Fibroblast of lung (primary cell): ENCODE measurements at places on chromosomes 6 and 20.

DNA sequence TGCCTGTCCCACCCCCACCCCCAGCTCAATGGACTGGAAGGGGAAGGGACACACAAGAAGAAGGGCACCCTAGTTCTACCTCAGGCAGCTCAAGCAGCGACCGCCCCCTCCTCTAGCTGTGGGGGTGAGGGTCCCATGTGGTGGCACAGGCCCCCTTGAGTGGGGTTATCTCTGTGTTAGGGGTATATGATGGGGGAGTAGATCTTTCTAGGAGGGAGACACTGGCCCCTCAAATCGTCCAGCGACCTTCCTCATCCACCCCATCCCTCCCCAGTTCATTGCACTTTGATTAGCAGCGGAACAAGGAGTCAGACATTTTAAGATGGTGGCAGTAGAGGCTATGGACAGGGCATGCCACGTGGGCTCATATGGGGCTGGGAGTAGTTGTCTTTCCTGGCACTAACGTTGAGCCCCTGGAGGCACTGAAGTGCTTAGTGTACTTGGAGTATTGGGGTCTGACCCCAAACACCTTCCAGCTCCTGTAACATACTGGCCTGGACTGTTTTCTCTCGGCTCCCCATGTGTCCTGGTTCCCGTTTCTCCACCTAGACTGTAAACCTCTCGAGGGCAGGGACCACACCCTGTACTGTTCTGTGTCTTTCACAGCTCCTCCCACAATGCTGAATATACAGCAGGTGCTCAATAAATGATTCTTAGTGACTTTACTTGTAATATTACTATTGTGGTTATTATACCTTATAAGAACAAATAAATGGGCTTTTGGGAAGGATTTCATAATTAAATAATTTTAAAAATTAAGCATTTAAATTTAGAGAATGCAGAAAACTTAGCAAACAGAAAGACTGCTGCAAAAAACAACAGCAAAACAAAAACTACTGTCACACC is 8.4 kb downstream of the CDKN1A start:
- no peak for DNase-seq

GRCh38 chr6:33249732-33250630 is 21.7 kb downstream of the VPS52 start:
- peak; percentile 72 for DNase-seq

DNA sequence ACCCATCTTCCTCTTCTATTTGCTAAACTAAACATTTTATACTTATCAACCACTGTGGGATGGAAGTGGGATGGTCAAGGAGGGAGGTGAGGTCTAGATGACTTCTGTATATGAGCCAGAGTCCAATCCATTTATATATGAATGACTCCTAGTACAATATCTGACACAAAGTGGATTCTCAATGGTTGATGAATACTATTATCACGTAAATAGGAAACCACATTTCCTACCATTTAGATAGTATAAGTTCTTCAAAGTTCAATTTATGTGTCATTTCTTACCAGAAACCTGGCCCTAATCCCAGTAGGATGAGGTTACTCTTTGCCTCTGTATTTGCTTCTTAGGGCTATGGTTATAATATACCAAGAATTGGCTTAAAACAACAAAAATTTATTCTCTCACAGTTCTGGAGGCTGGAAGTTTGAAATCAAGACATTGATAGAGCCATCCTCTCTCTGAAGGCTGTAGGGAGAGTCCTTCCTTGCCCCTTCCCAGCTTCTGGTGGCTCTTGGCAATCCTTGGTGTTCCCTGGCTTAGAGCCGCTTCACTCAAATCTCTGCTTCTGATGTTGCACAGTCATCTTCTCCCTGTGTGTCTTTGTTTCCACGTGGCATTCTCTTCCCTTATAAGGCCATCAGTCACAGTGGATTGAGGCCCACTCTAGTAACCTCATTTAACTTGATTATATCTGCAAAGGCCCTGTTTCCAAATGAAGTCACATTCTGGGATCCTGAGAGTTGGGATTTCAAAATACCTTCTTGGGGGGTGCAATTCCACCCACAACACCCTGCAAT is 41.0 kb upstream of the RAB23 start:
- peak; percentile 97 for DNase-seq

DNA sequence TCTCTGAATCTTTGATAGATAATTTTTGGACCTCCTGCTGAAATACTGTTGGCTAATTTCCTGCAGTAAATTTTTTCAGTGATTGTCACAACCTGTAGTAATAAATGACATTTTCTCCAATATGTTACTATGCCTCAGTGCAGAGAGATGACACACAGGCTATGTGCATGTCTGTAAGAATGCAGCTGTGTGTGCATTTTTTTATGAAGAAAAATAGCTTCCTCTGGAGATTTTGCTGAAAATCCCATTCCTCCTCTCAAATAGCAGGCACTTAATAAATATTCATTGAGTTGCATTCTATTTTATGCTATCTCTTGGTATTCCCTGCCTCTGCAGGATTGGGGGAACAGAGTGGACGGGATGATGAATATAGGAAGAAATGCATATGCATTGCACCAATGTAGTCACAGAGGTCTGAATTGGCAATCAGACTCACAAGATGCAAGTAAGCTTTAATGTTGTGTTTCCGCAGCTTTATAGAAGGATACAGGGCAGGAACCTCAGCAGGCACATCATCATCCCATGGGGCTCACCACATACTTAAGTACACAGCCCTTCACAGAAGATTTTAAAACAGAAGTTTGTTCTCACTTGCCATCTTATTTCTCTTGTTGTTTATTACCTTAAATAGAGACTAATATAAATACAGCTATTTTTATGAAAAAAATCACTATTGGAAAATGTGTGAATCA is 474.7 kb downstream of the EPM2A start:
- DNase-seq, result no peak

DNA sequence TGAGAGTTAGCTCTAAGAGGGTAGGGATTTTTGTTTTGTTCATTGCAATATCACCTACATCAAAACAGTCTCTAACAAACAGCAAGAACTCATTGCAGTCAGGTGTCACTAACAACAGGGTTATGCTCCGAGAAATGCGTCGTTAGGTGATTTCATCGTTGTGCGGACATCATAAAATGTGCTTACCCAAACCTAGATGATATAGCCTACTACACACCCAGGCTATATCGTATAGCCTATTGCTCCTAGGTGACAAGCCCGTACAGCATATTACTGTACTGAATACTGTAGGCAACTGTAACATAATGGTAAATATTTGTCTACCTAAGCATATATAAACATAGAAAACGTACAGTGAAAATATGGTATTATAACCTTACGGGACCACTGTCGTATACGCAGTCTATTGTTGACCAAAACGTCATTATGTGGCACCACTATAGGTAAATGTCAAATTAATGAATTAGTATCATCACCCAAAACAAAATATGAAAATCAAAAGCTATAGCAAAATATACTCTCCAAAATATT is 49.9 kb upstream of the TAB2 start:
- DNase-seq, result no peak

GRCh38 chr20:13486694-13487093 is 152.0 kb downstream of the TASP1 start:
- peak; percentile 17 for DNase-seq

DNA sequence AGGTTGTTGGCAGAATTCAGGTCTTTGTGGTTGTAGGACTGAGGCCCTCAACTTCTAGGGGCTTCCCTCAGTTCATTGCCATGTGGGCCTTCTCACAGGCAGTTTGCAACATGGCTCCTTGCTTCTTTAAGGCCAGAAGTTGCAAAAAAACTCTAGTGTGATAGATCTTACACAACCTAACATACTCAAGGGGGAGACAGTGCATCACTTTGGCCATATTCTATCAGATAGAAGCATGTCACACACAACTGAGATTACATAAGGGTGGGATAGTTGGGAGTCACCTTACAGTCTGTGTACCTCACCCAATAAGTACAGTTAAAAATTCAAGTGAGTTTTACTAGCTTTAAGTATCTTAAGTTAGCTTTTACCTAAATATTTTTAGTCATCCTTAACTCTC is 1.6 kb downstream of the SIRPD start:
- no peak for DNase-seq
